ENCODE measurements at places on chromosomes 13 and 19.

DNA sequence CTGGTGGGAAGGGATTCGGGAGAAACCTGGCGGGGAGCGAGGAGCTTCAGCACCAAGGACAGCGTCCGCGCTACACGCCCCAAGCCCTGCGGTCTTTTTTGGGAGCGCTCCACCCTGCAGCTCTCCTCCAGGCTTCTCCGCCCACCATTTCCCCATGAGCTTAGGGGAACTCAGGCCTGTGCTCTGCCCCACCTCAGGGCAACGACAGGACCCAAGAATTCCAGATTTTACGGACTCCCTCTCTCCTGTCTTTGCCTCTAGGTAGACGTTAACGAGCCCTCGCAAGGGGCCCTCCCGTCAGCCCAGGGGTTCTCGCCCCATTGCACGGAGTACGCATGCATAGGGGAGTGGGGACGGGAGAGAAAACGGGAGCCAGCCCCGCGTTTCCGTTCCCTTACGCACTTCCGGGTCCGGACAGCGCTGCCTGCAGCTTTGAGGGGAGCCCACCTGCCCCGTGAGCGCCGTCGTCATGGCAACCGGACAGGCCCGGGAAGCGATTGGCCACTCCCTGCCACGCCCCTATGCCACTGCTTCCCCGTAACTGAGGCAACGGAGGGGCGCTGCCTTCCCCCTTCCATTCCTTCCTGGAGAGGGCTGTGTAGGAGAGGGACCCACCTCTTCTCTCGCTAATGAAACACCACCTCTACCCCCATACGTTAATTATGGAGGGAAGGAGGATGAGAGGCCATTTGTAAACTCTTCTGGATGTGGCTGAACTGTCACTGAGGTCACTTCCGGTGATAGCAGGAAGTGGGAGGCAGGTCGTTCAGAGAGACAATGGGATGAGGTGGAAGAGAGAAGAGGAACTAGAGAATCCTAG lies 20.8 kb downstream of the NOVA2 start:
- DNase-seq: no peak

DNA sequence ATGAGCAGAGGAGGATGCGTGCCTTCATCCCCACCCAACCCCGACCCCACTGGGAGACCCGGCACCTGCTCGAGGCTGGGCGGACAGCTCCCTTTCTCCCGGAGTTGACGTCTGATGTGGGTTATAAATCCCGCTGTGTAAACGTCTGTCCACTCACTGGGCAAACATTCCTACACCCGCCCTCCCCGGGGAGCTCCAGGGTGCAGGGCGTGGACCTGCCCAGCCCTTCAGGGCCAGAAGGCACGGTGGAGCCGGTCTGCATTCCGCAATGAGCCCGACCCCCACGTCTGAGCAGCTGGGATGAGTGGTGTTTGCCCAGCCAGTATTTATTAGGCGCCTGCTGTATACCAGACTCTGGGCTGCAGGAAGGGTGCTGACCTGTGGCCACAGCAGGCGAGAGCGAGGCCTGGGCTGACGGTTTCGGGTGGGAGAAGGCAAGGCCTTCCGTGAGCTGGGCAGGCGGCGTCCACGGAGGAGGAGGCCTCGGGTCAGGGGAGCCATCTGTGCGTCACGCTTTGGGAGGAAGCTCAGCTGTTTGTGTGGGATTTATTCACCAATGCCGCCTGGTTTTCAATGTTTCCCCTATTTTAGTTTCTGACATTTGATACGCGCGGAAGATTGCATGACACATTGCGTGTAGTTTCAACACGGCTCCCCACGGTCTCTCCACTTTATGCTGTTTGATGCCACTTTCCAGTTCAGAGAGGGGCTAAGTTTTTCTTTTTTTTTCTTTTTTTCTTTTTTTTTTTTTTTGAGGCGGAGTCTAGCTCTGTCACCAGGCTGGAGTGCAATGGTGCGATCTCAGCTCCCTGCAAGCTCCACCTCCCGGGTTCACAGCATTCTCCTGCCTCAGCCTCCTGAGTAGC lies 2.0 kb downstream of the MISP start:
- peak; percentile 92 for DNase-seq

- DNase-seq: no peak
Measured at GRCh38 chr19:34430738-34431625, 2.8 kb downstream of the UBA2 start.

- DNase-seq: no peak
Measured at GRCh38 chr13:79231887-79232286, 174.2 kb downstream of the RBM26 start.

DNA sequence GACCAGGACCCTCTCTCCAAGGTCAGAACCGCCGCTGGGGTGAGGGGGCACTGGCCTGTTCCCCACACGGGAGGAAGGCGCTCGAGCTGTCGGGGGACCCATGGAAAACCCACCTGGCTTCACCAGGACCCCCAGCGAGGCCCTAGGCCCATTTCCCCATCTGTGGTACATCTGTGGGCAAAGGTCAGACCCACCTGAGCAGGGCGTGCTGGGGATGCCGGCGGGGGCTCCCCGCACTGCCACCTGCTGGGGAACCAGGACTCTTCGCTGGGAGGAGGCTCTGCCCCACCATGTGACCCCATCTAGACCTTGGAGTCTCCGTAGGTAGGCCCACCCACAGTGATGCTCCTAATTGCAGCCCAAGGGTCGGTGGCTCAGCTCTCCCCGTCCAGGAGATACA lies 511 bp downstream of the WDR88 start:
- no peak for DNase-seq

DNA sequence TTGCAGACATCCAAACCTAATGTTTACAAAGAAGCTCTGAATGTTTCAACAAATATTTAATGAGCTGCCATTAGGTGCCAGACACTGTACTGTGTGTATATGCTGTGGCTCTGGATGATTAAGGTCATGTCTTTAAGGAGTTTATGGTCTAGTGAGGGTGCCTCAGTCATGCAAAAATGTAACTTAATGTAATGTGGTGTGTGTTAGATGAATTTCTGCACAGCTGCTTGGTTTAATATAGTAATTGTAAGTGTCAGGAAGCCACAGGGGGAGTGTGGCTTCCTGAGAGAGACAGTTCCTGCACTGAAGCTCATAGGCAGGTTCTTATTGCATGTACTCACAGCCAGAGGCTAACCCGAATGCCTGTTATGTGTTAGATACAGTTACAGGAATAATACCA lies 43.3 kb downstream of the SPATA13 start:
- no peak for DNase-seq

GRCh38 chr19:44847144-44848035 lies 1.3 kb downstream of the NECTIN2 start:
- no peak for DNase-seq

DNA sequence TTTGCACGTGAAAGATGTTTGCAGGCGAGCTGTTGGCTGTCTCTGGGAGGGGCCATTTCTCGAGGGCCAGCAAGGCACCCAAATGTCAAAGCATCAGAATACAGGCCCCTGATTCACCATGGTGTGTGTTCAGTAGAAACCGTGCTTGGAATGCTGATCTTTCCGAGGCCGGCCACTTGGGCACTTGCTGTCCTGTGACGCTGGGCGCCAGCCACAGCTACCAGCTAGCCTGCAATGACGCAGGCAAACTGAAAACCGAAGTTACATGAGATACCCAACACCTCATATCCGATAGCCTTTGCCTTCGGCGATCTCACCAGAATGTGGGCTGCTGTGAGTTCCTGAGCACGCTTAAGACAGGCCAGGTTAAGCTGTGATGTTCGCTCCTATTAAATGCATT lies 12.0 kb downstream of the THOP1 start:
- no peak for DNase-seq

DNA sequence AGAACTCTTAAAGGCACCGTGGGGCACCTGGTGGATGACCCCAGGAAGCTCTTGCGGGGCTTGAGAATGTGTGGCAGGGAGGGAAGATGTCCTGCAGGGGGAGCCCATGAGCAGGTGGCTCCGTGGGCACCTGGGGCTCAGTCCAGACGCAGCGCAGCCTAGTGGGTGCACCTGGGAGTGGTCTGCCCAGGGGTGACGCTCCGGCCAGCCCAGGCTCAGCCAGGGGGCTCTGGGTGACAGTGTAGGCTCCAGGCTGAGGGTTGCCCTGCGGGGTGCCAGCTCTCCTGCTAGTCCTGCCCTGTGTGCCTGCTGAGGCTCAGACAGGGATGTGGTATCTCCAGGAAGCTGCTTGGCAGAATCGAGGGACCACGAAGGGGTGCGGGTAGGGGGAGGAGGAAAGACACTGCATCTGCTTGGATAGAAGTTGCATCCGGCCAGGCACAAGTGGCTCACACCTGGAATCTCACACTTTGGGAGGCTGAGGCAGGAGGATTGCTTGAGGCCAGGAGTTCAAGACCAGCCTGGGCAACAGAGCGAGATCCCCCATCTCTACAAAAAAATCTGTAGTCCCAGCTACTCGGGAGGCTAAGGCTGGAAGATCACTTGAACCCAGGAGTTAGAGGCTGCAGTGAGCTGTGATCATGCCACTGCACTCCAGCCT lies 15.0 kb upstream of the PGLS start:
- peak; percentile 67 for DNase-seq
